ENCODE measurements at places on chromosomes 4 and X. TPM values are rescaled to one million over a fixed set of nuclear protein-coding genes. Genes with fewer than 3 reads are reported as not detected.

GRCh38 chr4:88818631-88819470, 121.2 kb upstream of the NAP1L5 start:
- peak; percentile 75 for DNase-seq
- peaks cover 33% of the 10 kb centered on the region for H3K4me1 ChIP-seq
- no peak overlapping the region for H3K4me3 ChIP-seq
- no peaks in the 10 kb centered on the region for H3K36me3 ChIP-seq
- peak overlapping the region; percentile 82 for H3K27ac ChIP-seq

DNA sequence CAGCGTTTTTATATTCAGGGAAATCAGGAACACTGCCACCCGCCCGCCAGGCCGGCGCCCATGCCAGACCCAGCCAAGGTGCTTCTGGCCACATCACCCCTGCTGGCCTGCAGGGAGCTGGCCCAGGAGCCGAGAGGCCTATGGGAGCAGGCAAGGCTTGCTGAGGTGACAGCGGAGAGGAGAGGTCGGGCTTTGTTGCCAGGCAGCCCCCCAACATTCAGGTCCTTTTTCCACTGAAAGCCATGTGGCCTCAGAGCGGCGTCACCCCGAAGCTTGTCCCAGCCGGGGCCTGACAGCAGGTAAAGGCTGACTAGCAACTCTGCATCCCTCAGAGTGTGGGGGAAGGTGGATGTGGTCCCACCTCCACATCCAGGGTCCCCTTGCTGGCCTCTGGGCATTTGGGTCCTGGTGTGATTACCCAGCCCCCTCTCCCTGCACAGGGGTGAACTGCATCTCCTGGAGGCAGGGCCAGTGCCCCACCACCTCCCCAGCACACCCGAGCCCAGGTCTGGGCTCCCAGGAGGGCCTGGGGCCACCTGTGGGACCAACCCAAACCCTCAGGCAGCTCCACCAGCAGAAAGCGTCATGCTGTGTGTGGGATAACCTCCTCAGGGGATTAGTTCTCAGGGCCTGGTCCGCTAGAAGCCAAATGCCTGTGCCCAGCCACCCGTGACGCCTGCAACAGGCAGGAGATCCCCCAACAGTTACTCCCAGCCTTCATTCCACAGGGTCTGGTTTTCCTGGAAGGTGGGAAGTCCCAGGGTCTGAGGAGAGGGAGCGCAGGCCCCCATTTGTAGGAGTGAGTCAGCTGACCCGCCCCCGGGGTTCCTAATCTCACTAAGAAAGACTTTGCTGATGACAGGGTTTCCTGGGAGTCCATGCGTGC, at the start of gene PDE6B:
Gene PDE6B, plus strand, starts transcription at position 869 of the 886 bp plus-strand sequence. CDS start 54 bp downstream, outside the sequence.
- H3K27me3 ChIP-seq: peaks cover 35% of the 10 kb centered on the region
- no peak within 1 kb of the TSS for H3K27ac ChIP-seq
- DNase-seq: no peak
- no peaks in the 10 kb centered on the region for H3K4me1 ChIP-seq
- H3K4me3 ChIP-seq: no peak within 1 kb of the TSS

DNA sequence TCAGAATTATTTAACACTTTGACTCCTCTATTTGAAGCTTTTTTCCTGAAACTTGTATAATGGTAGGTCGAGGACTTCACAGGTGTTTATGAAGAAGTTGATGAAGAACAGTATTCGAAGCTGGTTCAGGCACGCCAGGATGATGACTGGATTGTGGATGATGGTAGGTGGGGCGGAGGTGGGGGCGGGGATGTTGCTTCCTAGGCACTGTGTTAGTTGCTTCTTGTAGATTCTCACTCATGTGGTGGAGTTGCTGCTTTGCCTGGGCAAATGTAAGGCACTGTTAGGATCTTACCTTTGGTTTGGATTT, 9.4 kb downstream of the POLA1 start:
- DNase-seq: no peak
- no peaks in the 10 kb centered on the region for H3K27me3 ChIP-seq
- no peak overlapping the region for H3K4me3 ChIP-seq
- H3K4me1 ChIP-seq: no peaks in the 10 kb centered on the region
- no peak overlapping the region for H3K27ac ChIP-seq
- H3K36me3 ChIP-seq: peaks cover 22% of the 10 kb centered on the region

DNA sequence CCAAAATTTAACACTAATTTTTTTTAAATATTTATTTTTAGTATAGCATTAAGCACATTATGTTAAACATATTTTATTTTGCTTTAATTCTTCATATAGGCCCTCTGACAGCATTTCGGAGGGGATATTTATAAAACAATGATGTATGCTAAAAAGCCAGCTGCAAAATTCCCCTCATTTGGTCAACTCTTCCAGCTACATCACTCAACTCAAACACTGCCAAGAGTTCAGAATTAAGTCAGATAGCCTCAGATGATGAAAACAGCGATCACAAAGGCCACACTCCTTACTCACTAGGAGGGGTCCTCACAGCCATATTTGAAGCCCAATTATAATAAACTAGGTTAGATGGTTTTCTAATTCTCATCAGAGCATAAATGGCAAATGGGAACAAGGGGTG, 146.6 kb downstream of the ADAMTS3 start:
- H3K27ac ChIP-seq: no peak overlapping the region
- H3K27me3 ChIP-seq: no peaks in the 10 kb centered on the region
- H3K4me3 ChIP-seq: no peak overlapping the region
- DNase-seq: no peak
- no peaks in the 10 kb centered on the region for H3K36me3 ChIP-seq
- H3K4me1 ChIP-seq: peaks cover 9% of the 10 kb centered on the region

DNA sequence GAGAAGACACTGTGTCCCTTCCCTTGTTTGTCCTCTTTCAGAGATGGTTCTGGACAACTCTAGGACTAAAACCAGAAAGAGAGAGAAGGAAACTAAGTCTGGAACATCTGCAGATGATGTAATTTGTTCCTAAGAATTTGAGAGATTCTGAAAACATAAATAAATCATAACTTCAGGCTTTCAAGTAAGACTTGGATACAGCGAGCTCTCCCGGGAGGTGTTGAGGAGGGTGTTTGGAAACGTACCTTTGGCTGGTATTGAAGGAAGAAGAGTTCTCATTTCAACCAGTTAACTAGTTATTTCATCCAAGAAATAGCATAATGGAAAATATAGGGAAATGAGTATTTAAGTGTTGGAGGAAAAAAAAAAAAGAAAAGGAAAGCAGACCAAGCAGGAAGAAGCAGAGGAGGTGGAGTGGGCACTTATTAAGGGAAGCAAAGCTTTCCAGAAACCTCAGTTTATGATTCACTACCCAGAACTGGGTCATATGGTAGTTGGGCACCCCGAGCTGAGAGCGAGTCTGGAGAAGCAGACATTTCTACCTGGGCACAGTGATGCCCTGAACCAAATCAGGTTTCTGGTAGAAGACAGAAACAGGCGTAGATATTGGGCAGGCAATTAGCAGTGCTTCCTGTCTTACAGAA, 26.9 kb downstream of the CCNG2 start:
- H3K36me3 ChIP-seq: no peaks in the 10 kb centered on the region
- H3K4me3 ChIP-seq: no peak overlapping the region
- H3K4me1 ChIP-seq: no peaks in the 10 kb centered on the region
- H3K27ac ChIP-seq: no peak overlapping the region

DNA sequence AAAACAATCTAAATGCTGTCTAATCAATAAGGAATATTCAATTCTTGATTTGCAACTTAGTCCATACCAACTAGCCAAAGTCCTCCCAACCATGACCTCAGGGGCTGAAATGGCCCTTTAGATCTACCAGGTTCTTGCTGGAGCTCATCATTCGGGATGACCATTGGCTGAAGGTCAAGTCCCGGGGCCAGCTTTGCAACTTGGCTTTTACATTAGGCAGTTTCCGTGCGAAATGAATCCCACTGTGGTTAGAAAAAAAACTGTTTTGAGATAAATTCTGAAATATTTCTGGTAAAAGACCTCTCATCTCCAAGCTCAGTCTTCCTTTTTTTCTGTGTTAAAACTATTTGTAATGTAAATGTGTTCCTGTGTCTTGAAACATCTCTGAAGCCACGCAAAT, 178.6 kb downstream of the TENM3 start:
- no peaks in the 10 kb centered on the region for H3K36me3 ChIP-seq
- H3K27ac ChIP-seq: no peak overlapping the region
- DNase-seq: no peak
- H3K4me3 ChIP-seq: no peak overlapping the region
- H3K27me3 ChIP-seq: no peaks in the 10 kb centered on the region

The ASB5 gene
- total RNA-seq: 69.2 TPM

The MAGEA12 gene
- not detected for total RNA-seq

The DIPK2B gene
- total RNA-seq: 4.5 TPM

The STATH gene
- not detected for total RNA-seq

Data from sigmoid colon (tissue), 7 donors.